ENCODE measurements at places on chromosomes 3 and 15. TPM values are rescaled to one million over a fixed set of nuclear protein-coding genes. Genes with fewer than 3 reads are reported as not detected.

The SPTBN5 gene
- total RNA-seq: 3.9 TPM

The UROC1 gene
- not detected for total RNA-seq

The CYP11A1 gene
- 1.6 TPM for total RNA-seq

The LRRIQ4 gene
- under 0.01 TPM for total RNA-seq

The ZNF197 gene
- 24.3 TPM for total RNA-seq

Data from placental epithelial cell (primary cell).